ENCODE measurements at places on chromosomes 1 and 21. TPM values are rescaled to one million over a fixed set of nuclear protein-coding genes. Genes with fewer than 3 reads are reported as not detected.

SYT14 gene
- 3.4 TPM for polyA plus RNA-seq

KDF1 gene
- polyA plus RNA-seq = 4.0 TPM

CFAP45 gene
- 59.6 TPM for polyA plus RNA-seq

USH2A gene
- polyA plus RNA-seq = 1.8 TPM

DNA sequence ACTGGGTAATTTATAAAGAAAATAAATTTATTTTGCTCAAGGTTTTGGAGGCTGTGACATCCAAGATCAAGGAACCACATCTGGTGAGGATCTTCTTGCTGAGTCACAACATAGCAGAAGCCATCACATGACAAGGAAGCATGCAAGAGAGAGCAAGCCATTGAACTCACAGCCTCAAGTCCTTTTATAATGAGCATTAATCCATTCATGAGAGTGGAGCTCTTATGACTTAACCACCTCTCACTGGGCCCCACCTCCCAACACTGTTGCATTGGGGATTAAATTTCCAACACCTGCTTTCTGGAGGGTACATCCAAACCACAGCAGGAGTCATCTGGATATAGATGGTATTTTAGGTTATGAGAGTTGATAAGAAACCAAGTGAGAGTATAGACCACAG lies 20.6 kb upstream of the EGLN1 start:
- H3K27ac ChIP-seq = no peak overlapping the region
- H3K27me3 ChIP-seq = no peaks in the 10 kb centered on the region
- no peaks in the 10 kb centered on the region for H3K36me3 ChIP-seq
- no peak for DNase-seq
- H3K4me1 ChIP-seq = no peaks in the 10 kb centered on the region
- H3K4me3 ChIP-seq = no peak overlapping the region

DNA sequence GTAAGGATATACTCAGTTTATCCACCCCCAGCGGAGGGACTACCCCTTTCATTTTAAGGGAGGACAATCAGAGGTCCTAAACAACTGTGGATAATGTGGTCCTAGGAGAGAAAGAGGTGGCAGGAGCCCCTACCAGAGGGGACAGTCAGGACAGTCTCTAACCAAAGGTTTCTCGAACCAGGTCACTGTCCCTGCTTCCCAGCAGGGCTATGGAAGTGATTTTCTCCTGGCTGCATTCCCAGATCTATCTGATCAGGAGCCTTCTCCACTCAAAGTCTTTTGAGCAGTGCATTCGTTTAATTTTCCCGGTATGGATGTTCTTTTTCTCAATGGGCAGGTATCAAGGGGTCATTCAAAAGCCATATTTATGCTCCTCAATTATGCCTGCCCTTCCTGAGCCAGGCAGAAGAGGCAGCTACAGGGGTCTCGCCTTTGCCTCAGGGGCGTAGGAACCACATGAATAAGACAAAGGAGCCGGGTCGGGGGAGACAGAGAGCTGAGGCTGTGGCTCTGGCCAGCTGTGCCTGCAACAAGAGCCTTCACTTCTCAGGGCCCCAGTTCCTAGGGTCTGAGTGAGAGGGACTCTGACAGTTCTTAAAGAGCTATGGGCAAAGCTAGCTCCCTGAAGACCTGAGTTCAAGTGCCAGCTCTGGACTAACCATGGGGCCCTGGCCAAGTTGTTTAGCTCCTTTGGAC lies 62.5 kb upstream of the DMRTB1 start:
- no peak overlapping the region for H3K4me3 ChIP-seq
- peaks cover 4% of the 10 kb centered on the region for H3K4me1 ChIP-seq
- H3K36me3 ChIP-seq = no peaks in the 10 kb centered on the region
- no peak overlapping the region for H3K27ac ChIP-seq
- no peak for DNase-seq

DNA sequence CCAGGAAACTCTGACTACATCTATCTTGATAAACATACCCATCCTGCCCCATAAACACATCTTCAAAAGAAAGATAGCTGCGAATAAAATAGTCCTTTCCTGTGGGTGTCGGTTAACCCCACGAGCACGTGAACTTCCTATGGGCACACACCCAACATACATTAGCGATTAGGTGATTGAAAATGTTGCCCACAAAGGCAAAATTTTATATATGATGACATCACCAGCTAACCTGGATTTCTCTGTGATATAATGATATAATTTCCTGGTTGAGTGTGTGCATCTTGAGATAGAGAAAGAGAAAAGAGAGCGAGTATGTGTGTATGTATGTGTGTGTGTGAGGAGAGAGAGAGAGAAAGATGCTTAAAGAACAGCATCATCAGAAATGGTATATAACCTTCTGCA lies 296.1 kb downstream of the PTPRC start:
- H3K27me3 ChIP-seq = no peaks in the 10 kb centered on the region
- no peak overlapping the region for H3K27ac ChIP-seq
- no peak for DNase-seq
- no peaks in the 10 kb centered on the region for H3K36me3 ChIP-seq

DNA sequence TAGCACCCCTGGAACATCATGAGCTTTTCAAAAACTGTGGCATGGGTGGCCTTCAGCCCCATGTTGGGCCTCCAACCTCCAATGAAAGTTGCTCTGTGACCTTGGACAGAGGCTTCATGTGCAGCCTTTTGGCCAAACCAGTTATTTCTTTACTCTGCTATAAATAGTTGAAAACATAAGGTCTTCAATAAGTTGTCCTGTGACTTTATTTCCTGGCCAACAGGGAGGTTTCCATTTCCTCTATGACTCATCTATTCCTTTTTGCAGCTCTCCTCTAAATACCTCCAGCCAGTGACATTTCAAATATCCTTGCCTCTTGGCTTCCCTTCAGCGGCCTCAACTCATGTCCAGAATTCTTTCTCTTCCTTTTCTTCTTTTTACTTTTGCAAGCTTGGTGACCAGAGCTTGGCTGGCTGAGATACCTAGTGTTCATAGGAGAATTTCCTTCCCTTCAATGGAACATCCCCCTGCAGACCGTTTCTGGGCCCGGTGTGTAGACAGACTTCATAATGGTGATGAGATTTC lies 22.7 kb upstream of the TRIM67 start:
- H3K36me3 ChIP-seq = no peaks in the 10 kb centered on the region
- no peak for DNase-seq
- H3K27me3 ChIP-seq = no peaks in the 10 kb centered on the region
- H3K27ac ChIP-seq = no peak overlapping the region
- no peaks in the 10 kb centered on the region for H3K4me1 ChIP-seq
- no peak overlapping the region for H3K4me3 ChIP-seq

DNA sequence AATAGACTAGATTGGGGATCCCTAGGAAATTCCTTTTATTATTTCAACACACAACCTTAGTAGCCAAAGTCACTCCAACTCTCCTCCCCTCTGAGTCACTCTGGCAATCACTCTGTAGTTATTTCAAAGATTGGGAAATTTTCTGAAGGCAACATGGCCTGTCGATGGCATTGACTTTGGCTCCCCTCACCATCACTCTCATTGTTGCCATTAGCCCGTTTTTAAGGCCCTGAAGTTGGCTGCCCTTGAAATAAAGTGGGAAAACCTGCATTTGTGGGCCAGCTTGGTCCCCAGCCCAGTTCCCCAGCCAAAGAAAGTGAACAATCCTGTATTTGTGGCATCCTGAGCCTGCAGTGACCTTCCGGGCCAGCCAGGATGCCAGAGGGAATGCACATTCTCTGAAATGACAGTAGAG lies 52.5 kb downstream of the CDC7 start:
- H3K4me3 ChIP-seq = no peak overlapping the region
- no peaks in the 10 kb centered on the region for H3K36me3 ChIP-seq
- no peaks in the 10 kb centered on the region for H3K4me1 ChIP-seq
- no peak overlapping the region for H3K27ac ChIP-seq

GRCh38 chr1:85452948-85453347 lies 12.0 kb downstream of the DDAH1 start:
- no peak for DNase-seq
- H3K36me3 ChIP-seq = no peaks in the 10 kb centered on the region
- no peaks in the 10 kb centered on the region for H3K27me3 ChIP-seq
- H3K27ac ChIP-seq = no peak overlapping the region
- H3K4me3 ChIP-seq = no peak overlapping the region
- H3K4me1 ChIP-seq = peaks cover 27% of the 10 kb centered on the region

GRCh38 chr1:157496121-157496526 lies 56.2 kb downstream of the FCRL5 start:
- H3K27ac ChIP-seq = no peak overlapping the region
- no peaks in the 10 kb centered on the region for H3K4me1 ChIP-seq
- DNase-seq = peak; percentile 57
- H3K36me3 ChIP-seq = no peaks in the 10 kb centered on the region

DNA sequence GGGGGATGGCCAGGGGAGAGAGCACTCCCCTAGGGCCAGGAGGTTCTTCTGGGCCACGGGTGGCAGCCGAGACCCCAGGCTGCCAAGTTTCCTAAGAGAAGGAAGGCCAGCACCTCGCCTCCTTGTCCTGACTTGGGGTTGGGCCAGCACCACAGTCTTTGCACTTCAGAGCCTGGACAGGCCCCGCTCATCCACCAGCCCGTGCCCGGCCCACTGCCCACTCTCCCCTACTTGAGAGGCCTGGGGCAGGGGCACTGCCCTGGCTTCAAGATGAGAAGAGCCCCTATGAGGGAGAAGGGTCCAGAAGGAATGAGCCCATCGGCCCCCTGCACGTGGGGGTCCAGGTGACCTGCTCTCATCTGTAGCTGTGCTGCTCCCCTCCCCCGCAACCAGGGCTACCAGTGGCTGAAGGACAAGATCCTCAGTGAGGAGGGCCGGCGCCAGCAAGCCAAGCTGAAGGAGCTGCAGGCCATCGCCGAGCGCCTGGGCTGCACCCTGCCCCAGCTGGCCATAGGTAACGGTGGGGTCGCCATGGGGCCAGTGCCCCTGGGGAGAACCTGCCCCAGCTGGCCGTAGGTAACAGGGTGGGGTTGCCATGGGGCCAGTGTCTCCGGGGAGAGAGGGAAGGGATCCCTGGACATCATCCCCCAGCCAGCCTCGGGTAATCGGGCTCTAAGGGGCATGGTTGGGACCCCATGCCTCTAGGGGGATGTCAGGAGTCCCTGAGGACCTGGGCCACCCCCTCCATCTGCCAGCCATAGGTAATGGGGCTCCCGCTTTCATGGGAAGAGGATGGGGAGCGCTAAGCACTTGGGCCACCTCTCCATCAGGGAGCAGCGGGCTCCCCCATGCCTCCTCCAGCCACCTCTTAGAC lies 50.8 kb downstream of the KCNAB2 start:
- DNase-seq = no peak
- H3K4me3 ChIP-seq = no peak overlapping the region
- no peak overlapping the region for H3K27ac ChIP-seq
- H3K36me3 ChIP-seq = no peaks in the 10 kb centered on the region

GRCh38 chr1:153629971-153630370 lies 1.7 kb downstream of the S100A1 start:
- no peak overlapping the region for H3K4me3 ChIP-seq
- no peak for DNase-seq
- H3K4me1 ChIP-seq = peaks cover 34% of the 10 kb centered on the region
- no peaks in the 10 kb centered on the region for H3K36me3 ChIP-seq
- H3K27ac ChIP-seq = no peak overlapping the region

Data from testis (tissue), 5 donors.